ENCODE measurements at places on chromosomes 6 and 20.
A peak's percentile ranks its signal among the peaks of the same experiment; 100 is the strongest.

GRCh38 chr20:14921513-14921912 lies 584.1 kb upstream of the FLRT3 start:
- DNase-seq: no peak

DNA sequence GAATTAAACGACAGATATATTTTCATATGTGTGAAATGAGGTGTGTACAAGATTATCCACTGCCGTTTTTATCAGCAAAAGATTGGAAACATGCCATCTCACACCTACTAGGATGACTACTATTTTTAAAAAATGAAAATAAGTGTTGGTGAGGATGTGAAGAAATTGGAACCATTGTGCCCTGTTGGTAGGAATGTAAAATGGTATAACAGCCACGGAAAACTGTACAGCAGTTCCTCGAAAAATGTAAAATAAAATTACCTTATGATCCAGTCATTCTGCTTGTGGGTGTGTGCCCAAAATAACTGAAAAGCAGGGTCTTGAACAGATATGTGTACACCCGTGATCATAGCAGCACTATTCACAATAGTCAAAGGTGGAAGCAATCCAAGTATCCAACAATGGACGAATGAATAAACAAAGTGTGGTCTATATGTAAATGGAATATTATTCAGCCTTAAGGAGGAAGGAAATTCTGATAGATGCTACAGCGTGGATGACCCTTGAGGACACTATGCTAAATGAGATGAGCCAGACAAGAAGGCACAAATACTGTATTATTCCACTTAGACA lies 27.0 kb upstream of the CCN5 start:
- no peak for DNase-seq

GRCh38 chr6:135861189-135861588 lies 9.7 kb downstream of the PDE7B start:
- no peak for DNase-seq

DNA sequence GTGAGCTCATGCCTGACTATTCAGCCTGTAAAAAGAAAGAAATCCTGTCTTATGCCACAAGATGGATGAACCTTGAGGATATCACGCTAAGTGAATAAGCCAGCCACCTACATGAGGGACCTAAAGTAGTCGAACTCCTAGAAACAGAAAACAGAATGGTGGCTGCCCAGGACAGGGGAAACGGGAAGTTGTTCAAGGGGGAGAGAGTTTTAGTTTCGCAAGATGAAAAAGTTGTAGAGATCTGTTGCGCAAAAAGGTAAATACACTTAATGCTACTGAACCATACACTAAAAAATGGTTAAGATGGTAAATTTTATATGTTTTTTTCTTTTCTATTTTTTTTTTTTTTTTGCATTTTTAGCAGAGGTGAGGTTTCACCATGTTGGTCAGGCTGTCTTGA lies 74.1 kb upstream of the RALY start:
- DNase-seq: no peak

DNA sequence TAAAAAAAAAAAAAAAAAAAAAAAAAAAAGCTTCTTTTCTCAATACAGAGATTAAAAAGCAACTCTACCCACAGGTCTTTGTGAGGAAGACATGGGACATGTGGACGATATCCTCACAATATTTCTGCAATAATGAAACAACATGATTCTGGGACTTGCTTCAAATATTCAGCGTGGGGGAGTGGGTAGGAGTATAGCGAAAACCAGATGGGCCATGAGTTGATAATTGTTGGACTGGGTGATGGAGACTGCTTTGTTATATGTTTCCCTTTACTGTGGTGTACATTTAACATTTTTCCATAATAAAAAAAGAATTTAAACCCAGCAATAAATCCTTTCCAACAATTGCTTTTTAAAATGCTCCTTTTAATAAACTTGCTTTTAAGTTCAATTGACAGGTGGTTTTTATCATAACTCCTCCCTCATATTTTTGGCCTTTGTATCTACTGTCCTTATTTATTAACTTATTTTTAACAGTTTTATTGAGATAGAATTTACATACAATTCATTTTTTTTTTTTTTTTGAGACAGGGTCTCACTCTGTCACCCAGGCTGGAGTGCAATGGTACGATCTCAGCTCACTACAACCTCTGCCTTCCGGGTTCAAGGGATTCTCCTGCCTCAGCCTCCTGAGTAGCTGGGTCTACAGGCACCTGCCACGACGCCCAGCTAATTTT lies 40.4 kb upstream of the ARFGEF2 start:
- DNase-seq: no peak

GRCh38 chr6:491233-491632 lies 99.7 kb downstream of the IRF4 start:
- DNase-seq: no peak

DNA sequence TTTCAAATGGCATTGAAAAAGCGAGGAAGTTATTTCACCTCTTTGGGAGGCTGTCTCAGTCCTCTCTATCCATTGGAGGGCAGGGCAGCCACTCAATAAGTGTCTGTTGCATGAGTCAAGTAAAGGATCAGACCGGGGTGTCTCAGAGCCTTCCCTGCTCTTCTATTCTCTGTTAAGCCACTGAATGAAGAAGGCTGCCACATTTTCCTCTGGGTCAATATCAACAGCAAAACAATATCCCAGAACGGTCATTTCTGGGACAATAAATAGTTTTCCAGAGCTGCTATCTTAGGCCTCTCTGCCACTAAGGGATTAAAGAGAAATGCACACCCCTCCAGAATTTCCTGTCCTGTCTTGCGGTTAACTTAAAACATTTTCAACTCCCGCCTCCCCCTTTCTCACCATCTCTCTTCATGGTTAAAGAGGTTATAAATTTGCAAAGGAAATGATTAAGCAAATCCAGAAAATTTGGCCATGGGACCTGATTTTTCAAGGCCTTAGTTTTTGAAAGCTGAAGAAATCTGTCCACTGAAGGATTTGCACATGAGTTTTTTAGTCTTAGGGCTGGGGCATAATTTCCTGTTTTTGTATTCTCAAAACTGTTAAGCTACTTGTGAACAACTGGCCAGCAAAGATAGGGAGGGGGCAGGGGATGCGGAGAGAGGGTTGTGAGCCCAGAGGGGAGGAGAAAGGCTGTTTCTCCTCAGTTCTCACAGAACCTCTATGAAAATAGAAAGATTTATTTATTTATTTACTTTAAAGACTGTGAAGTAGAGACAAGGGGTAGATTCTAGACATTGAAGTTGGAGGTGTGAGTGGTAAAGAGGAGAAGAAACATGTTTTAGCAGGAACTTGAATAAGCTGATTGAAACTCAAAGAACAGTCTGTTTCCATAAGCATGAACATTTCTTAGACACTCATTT lies 135.7 kb downstream of the BCAS1 start:
- DNase-seq: no peak

DNA sequence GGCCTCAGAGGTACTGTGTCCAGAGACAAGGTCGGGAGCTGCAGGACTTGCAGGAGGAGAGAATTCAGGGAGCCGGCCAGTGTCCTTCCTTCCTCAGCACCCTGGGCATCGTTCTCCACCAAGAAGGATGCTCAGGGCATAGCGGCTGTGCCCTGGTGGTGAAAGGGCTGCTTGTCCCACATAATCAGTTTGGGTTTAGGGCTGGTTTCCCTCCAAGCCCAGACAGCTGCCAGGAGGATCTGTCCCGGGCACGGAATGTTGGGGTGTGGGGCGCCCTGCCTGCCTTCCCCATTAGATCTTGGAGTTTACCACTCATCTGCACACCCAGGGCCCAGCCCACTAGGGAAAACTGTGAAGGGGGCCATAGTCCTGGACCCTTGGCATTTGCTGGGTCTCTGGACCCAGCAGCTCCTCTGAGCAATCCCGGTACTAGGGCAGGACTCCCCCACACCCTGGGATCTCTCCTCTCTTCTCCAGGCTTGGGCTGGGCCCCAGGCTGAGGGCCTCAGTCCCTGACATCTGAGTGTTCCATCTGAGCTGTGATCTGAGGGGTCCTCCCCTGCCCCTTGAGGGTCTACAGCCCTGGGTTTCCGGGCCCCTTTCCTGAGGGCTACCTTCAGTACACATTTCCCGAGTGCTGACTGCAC lies 18.6 kb upstream of the SPDEF start:
- DNase-seq: no peak

GRCh38 chr20:57612916-57613315 lies 7.3 kb downstream of the ZBP1 start:
- DNase-seq: no peak

DNA sequence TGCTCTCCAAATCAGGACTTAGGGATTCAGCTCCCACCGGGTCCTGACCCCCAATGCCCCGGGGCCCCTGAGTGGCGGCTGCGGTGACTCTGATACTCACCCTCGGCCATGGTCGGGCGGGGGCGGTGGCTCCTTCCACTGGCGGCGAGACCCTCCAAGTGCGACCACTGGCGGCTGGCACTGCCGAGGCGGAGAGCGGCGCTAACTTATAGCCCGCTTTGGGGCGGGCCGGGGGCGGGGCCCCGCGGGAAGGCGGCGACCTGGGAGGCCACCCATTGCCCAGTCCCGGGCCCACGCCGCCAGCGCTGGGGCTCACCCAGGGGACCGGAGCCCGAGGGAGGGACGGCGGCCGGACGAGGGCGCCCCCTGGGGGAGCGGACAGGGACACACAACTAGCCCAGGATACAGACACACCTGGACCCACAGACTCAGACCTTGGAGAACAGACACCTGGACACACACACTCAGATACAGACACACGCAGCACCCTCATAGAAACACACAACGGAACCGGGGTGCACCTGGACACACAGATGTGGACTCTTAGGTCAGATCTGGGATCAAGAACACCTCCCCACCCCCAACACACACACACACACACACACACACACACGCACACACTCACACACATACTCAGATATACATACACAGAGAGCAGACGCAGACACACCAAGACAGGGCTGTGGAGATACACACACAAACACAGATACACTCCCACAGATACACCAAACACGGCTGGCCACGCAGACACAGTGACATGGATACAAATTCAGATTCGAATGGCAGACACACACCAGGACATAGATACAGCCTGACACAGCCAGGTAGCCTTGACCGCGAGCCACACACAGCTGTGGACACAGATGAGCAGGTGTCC lies at the start of gene TGM2:
TSS of gene TGM2 (minus strand) at position 182 of the 877 bp plus-strand sequence. CDS start at position 110, 72 bp downstream.
- DNase-seq: peak; percentile 73

GRCh38 chr20:11849270-11849915 lies 68.3 kb upstream of the BTBD3 start:
- no peak for DNase-seq

DNA sequence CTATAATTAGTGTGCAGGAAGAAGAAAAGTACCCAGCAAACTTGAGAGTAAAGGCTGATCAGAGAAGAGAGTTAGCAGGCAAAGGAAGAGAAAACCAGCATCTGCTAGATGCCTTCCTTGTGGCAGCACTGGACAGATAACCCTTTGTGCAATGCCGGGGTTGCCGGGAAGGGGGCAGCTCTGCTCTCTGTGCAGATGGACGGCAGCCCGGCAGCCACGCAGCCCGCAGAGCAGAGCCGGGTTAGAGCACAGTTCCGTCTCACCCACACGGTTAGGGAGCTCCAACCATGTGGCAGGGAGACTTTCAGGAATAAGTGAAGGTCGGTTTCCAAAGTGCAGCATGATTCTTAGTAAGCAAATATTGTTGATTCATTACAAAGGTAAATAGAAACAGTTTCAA lies 80.0 kb upstream of the RPS6KA2 start:
- DNase-seq: no peak

- DNase-seq: no peak
Observed at GRCh38 chr20:37570419-37570818, 42.7 kb upstream of the BLCAP start.

DNA sequence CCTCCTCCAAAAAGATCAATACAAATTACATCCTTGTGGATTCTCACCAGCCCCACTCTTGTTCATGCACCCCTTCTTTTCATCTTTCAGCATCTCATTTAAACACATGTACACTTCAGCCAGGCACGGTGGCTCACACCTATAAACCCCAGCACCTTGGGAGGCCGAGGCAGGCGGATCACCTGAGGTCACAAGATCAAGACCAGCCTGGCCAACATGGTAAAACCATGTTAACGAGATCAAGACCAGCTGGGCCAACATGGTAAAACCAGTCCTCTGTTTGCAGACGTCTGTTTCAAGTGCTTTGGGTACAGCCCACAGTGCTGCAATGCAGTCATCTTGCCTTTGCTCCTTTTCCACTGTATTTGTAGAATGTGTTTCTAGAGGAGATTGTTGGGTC lies 45.3 kb downstream of the ZMYND8 start:
- no peak for DNase-seq

Measured in ovary (tissue), 10 donors.